NCI-H187 treated with DMSO at 0.1 percent for 48 hours (cell line): ENCODE measurements at places on chromosomes 16 and 17.

DNA sequence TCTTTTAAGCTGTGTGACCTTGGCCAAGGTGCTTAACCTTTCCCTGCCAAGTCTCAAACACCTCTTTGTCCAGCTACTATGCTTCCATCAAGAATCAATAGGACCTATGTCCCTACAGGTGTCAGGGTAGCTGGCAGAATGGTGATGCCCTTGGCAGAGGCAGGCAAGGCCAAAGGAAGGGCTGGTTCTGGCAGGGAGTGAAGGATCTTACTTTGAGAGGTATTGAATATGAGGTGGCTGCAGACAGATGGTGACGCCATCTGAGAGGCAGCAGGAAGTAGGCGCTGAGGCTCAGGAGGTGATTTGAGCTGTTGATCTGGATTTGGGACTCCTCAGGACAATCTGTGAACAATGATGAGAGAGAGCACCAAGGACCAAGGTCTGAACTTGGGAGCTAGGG is 12.5 kb downstream of the ABCC3 start:
- DNase-seq: no peak

DNA sequence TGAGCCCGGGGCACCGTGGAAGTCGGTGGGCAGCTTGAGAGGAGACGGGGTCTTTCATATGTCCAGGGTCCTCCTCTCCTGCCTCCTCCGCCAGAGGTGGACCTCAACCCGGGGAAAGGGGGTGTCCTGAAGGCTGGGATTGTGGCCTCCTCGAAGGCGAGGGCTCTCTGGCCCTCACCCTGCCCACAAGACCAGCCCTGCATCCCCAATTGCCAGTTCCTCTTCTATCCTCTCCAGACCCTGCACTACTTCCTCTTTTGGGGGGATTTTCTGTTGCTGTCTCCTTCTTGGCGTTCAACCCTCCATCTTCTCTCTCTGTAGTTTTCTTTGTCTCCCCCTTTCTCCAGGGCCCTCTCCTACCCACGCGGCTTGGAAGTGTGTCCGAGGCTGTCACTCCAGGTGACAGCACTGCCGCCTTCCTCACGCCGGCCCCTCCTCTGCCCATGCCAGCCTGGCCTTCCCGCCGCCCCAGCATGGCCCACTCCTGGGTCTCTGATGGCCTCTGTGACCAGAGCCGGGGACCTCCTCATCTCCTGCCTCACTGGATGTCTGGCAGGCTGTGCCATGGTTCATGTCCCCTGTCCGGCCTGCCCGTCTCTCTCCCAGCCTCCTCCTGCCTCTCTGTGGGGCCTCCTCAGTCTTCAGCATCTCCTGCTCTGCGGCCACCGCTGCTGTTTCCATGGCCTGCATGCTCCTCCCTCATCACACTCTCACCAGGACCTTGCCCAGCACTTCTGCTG is 2.4 kb upstream of the ITGAX start:
- DNase-seq: no peak

DNA sequence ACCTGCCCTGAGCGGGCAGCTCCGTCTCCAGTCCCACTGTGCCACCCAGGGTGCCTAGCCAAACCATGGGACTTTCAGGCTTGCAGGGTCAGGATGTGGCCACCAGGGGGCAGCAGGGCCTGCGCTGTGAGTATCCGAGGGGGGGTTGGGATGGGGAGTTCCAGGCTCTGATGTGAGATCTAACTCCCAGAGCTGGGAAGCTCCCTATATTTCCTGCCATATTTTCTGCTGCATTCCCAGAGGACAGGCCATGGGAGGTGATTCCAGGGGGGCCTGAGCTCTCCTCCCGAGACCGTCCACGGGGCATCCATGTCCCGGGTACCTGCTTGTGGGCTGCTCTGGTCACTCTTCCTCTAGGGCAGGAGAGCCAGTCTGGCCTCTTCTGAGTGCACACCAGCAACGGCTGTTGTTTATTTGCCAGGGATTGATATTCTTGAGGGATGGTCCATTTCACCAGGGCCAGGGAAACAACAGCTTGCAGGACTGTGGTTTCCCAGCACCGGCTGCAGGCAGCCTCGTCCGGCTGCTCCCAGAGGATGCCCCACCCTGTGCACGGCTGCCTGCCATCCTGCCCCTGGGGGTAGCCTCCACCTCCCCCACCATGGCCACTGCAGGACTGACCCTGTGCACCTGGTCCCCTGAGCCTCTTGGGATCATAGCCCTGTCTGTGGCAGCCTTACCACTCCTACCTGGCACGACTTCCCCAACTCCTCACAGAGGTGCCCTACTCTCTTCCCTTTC is 1.2 kb downstream of the GPR142 start:
- no peak for DNase-seq

DNA sequence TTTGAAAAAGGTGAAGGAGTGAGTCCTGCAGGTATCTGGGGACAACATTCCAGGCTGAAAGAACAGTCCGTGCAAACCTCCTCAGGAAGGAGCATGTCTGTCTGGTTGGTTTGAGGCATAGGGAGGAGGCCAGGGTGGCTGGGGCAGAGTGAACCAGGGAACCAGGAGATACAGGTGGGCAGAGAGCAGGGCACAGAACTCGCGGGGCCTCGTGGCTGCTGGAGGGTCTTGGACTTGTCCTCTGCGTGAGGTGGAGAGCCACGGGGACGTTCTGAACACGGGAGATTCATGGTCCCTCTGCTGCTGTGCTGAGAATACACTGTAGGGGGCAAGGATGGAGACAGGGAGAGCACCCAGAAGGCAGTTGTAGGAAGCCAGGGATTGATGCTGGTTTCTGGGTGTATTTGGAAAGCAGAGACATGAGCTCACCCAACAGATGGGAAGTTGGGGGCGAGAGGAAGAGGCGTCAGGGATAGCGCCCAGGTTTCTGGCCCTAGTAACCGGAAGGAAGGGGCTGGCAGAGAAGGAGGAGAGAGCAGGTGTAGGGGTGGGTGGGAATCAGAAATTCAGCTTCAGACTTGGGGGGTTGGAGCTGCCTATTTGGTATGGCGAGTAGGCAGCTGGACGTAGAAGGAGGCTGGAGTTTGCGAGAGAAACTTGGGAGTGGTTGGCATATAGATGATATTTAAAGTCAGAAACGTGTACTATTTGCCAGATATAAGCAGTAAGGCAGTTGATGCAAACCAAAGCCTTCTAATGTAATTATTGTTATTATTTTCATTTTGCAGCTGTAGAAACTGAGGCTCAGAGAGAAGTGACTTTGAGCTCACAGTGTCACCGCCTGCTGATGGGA is at the start of gene CCL17:
Gene CCL17, plus strand, starts transcription at position 803 of the 853 bp plus-strand sequence. CDS start 9,166 bp downstream, outside the sequence.
- no peak for DNase-seq

- DNase-seq: no peak
Measured at GRCh38 chr16:85234310-85235204, 122.3 kb upstream of the CIBAR2 start.

DNA sequence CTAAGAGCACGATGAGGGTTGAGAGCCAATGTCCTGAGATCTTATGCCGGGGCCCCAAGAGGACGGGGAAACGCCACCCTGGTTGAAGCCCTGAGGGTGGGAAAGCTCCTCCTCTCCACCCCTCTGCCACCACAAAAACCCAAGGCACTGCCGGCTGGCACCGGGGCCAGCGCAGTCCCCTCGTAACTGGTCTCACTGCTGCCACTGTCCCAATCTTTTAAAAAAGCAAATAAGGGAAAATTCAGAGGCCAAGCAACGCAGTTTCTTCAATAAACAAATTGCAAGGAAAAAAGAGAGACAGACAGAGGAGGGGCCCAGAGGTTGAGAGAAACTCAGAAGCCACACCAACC is 6.7 kb downstream of the GRIN2C start:
- DNase-seq: no peak

- no peak for DNase-seq
Measured at GRCh38 chr16:30346286-30346685, 8.8 kb downstream of the CD2BP2 start.

GRCh38 chr17:66548158-66548557 is 245.7 kb downstream of the PRKCA start:
- no peak for DNase-seq

- DNase-seq: no peak
Measured at GRCh38 chr16:17275076-17276009, 195.4 kb downstream of the XYLT1 start.

DNA sequence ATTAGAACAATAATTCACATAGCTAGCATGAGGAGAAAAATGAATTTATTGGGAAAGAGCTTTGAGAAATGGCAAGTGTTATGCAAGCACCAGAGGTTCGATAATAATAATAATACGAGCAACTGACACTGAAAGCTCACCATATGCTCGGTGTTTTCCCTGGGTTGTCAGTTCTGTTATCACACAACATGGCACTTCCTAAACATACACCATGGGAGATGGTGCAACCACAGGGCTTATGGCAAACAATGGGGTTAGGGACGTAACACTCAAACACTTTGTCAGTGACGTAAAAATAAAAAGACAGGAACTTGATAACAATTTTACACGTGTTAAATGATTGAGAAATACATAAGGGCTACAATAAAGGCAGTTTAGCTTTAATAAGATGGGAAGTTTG is 23.7 kb downstream of the OR1D5 start:
- no peak for DNase-seq

DNA sequence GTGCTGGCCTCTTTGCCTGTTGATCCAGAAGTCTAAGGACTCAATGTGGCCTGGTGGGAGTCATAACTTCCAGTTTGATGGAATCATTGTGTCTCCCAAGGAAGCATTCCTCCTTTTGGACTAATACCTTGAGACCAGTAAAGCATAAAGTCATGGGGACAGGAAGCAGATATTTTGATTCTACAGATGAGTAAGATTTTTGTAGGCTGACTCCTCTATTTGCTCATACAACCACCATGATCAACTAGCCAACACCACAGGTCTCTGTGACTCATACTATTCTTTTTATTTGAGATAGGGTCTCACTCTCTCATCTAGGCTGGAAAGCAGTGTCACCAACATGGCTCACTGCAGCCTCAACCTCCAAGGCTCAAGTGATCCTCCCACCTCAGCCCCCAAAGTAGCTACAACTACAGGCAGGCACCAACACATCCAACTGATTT is 6.2 kb downstream of the MT2A start:
- DNase-seq: no peak

- no peak for DNase-seq
Measured at GRCh38 chr17:64172510-64172909, 42.6 kb upstream of the ERN1 start.

GRCh38 chr17:75065562-75066151 is 18.6 kb downstream of the KCTD2 start:
- DNase-seq: no peak

- DNase-seq: no peak
Measured at GRCh38 chr16:8729779-8730334, 55.4 kb downstream of the ABAT start.

GRCh38 chr16:27859020-27859419 is 204.5 kb downstream of the GSG1L start:
- no peak for DNase-seq

DNA sequence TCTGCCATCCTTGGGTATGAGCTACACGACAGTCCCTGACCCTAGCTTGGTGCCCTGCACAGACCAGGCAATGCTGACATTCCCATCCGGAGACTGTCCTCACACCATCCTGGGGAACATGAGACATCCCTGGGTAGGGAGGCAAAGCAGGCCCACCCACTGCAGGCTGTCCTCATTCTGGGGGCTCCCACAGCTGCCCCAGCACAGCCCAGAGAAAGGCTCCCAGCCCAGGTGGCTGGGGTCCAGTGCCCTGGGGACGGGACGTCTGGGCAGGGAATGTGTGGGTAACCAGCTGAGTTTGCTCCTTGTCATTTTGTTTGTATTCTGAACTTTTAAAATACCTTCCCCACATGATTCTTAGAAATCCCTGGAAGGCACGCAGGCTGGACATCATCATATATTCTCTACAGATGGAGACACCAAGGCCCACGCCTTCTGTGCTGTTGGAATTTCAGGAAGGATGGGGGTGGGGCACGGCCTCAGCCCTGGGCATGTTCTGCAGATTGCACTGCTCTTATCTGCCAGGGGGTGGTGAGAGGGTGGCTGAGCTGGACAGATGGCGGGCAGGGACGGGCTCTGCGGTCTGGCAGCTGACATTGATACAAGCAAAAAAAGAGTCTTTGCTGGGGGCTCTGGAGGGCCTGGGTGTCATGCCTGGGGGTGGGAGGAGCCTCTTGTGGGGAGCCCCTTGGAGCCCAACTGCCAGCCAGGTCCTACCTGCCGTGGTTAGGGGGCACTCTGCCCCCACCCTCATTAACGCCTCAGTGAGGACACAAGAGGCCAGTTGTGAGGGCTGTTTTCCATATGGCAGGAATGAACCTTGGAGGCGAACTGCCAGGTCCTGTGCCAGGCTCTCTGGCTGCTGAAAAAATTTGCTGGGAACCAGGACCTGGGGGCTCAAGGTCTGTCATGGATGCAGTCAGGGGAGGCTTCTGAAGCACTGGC is 28.4 kb downstream of the LRRC75A start:
- DNase-seq: no peak

DNA sequence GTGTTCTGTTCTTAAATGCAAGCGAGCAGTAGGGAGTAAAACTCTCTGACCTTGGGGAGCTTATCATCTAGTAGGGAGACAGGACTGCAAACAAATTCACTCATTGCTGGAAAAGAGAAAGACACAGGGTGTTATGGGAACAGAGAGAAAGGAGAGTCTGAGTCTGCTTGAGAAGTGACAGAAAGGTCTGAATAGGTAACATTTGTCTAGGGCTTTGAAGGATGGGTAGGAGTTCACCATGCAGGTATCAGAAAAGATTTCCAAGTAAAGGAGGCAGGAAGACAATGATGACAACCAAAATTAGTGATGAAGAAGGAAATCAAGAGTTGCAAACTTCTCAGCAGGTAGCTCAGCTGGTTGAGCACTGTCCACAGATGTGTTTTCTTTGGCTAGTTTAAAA is 93.6 kb upstream of the GPR139 start:
- DNase-seq: no peak

GRCh38 chr17:31388770-31389656 is 2.5 kb upstream of the RAB11FIP4 start:
- no peak for DNase-seq

DNA sequence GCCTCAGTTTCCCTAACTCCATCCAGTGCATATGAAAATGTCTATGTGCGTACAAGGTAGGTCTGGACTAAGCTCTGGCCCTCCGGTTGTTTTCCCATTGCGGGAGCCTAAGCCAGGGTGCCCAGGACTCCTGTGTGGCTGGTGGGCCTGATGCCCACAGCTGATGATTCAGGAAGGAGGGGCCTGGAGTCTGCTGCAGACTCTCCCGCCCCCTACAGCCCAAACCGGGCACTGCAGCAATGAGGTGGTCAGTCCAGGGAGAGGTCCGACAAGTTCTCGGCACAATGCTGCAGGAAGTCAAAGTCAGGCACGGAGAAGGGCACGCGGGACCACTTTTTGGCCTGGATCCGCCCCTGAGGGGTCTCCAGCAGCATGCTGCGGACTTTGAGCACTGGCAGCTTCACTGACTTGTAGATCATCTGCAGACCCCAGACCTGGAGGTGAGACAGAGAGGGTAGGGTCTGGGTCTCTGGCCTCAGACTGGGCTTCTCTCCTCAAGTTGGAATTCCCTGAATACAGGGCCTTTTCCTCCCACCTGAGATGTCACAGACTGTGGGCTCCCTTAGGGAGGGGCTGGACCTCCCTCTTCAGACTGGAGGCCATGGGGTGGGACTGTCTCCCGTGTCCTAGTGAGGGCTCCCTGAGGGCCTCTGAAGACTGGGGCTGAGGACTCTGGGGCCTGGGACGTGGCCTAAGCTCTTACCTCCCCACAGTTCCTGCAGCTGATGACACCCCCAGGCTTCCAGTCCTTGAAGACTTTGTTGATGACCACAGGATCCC is 3.4 kb upstream of the ZNF385C start:
- DNase-seq: no peak
